ENCODE measurements at places on chromosomes 5 and 9.
A peak's percentile ranks its signal among the peaks of the same experiment; 100 is the strongest.

DNA sequence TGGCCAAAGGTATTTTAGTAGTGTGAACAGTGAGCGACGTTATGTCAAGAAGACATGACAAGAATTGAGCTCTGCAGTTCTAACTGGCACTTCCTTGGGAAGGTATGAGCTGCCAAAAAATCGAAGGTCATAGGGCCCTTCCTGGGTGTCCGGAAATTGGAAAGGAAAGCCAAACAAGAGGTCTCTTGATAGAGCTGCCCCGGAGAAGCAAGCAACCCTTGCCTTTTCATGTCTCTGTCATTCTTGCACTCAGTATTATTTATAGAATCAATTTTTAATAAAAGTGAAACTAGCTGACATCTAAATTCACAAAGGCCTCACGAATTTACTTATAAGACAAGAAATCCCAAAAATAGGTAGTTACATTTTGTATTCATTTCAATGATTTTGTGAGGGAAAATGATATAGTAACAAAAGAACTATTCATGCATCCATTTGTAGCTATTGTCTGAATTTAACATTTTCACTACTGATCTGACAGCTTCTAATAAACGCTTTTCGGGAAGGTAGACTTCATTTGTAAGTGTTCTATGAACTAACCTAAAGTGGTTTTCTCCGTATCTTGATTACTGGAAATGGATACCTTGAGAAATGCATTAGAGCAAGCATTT is 113.8 kb upstream of the VCAN start:
- DNase-seq, result no peak

DNA sequence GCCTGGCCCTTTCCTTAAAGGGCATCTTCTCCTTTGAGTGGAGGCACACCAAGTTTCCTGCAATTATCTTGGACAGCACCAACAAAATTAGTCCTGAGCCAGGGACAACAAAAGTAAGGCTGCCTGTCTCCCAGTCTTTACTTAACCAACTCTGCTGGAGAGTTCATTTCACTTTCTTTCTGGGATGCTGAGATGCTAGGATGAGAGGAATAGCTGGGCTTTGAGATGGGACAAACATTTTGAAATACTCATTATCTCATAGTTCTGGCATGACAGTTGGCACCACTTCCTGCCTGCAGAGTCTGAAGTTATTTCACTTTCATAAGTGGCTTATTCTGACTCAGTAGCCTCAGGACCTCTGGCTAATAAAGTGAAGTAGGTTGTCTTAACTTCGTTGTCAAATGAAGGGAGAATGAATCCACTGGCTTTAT is 157.0 kb downstream of the C9orf152 start:
- peak; percentile 77 for DNase-seq

- no peak for DNase-seq
Observed at GRCh38 chr5:180281706-180282105, 10.2 kb downstream of the MAPK9 start.

- no peak for DNase-seq
Observed at GRCh38 chr9:74824654-74825053, 63.1 kb downstream of the TRPM6 start.

DNA sequence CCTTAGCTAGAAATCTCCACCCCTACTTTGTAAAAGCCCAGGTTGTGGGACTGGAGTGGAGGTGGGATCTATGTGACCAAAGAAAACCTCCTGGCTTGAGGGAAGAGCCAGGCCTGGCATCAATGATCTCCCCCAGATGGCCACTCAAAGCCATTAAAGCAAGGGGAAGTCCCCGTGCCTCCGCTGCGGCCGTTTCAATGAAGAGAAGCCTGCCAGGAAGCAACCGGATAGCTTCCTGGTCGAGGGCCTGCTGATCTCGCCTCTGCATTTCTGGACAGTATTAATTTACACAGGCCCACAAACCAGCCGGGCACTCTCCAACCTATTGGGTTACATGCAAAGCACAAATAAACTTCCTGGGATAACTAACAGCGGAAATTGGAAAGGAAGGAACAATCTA is 160.5 kb upstream of the MSX2 start:
- DNase-seq, result no peak

- no peak for DNase-seq
Observed at GRCh38 chr5:37071487-37071886, 177.7 kb downstream of the CPLANE1 start.

DNA sequence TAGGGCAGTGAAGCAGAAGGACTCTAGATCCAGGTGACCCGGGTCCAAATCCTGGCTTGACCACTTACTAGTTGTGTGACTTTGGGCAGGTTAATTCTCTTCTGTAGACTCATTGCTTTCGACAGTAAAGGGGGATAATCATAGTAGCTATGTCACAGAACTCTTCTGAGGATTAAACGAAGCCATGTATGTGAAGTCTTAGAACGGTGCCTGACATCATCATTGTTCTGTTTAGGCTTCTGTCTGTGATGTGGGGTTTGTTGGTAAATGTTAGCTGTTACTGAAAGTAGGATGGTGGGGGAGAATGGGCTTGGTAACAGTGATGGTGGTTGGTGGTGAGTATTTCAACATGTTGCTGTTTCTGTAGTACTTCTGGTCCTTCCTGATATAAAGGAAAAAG is 73.7 kb downstream of the MAP1B start:
- DNase-seq, result no peak

GRCh38 chr9:81256368-81256767 is 433.0 kb downstream of the TLE1 start:
- DNase-seq, result no peak

- no peak for DNase-seq
Observed at GRCh38 chr5:57777174-57777581, 294.6 kb upstream of the ACTBL2 start.

All from GM03348 (cell line).